ENCODE measurements at places on chromosomes 16 and 17.

DNA sequence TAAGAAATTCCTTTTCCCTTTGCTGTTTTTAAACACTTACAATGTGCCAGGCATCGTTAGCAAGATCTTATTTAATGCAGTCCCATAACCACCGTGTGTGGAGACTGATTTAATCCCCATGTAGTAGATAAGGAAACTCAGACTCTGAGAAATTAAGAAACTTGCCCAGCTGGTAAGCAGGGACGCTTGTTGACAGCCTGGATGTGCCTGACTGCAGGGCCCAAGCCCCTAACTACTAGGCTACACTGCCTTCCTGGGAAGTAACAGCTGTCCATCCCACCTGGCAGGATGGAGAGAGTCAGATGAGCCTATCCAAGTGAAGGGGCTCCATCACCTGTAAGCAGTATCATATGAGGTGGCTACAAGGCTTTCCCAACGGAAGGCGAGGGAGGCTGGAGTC lies 23.1 kb downstream of the CDK5RAP3 start:
- no peak for DNase-seq

GRCh38 chr17:8002721-8003593 lies 542 bp downstream of the GUCY2D start:
- DNase-seq: no peak

GRCh38 chr17:61517843-61518606 lies 65.8 kb downstream of the TBX4 start:
- DNase-seq: no peak

GRCh38 chr17:13638855-13639458 lies 37.2 kb upstream of the HS3ST3A1 start:
- no peak for DNase-seq

DNA sequence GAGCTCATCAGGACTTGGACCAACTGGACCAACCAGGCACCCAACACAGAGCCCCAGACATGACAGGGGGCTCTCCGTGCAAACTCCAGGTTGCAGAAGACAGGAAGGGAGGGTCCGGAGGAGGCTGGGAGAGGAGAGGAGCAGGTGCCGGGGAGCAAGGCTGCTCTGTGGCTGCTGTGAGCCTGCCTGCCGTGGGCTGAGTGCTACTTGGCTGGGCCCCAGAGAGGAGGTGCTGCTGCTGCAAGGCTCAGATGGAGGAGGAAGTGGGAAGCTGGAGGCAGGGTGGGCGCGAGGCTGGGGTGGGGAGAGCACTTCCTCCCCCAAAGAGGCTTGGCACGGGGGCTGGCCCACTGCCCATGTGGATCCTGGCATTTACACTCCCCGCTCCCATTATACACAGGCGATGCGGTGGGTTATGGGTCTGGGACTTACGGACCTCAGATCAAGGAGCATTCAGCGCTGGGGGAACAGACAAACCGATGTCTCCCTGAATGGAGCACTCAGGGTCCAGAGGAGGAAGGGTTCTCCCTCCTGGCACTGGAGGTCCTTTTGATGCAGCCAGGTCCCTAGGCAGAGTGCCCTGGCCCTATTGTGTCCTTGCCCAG lies 15.9 kb downstream of the EPOP start:
- peak; percentile 46 for DNase-seq

GRCh38 chr16:2178321-2179106 lies 17.9 kb downstream of the CASKIN1 start:
- DNase-seq: no peak

- DNase-seq: no peak
These were observed at the start of gene XAF1 for GRCh38 chr17:6755731-6756184. Gene XAF1 (plus strand): TSS chr17:6756046. CDS start chr17:6756079, 33 bp downstream.

GRCh38 chr16:63623551-63624039 lies 1498.3 kb downstream of the CDH11 start:
- no peak for DNase-seq
